ENCODE measurements at places on chromosomes 13 and 19. TPM values are rescaled to one million over a fixed set of nuclear protein-coding genes. Genes with fewer than 3 reads are reported as not detected.

FGF9 gene
- polyA plus RNA-seq: 16.3 TPM

ZIC5 gene
- 0.07 TPM for polyA plus RNA-seq

PSG7 gene
- 0.35 TPM for polyA plus RNA-seq

PLPP2 gene
- 2.7 TPM for polyA plus RNA-seq

LENG1 gene
- polyA plus RNA-seq: 7.6 TPM
